ENCODE measurements at places on chromosomes 12 and 14.

DNA sequence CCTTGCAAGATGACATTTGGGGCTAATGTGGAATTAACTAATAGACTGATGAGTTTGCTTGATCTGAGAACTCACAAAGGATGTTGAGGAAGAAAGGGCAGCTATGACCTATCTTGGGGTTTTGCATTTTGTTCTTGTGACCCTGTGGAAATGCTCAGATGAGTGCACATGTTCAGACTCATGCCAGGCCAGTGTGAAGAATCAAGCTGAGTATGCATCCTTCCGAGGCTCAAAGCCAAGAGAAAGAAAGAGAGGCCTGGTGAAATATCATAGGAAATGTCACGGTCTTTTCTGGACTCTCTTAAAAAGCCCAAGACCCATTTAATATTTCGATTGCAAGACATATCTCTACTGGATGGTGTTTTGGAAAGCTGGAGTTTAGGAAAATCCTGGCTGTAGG lies 96.3 kb downstream of the CACNA1C start:
- DNase-seq, result no peak

GRCh38 chr12:123951467-123951866 lies 21.2 kb downstream of the CCDC92 start:
- no peak for DNase-seq

GRCh38 chr12:68667291-68667690 lies 19.5 kb upstream of the NUP107 start:
- peak; percentile 60 for DNase-seq

GRCh38 chr12:122117979-122118378 lies 39.4 kb downstream of the MLXIP start:
- DNase-seq, result no peak

- no peak for DNase-seq
Measured at GRCh38 chr12:13367973-13368372, 171.4 kb downstream of the EMP1 start.

DNA sequence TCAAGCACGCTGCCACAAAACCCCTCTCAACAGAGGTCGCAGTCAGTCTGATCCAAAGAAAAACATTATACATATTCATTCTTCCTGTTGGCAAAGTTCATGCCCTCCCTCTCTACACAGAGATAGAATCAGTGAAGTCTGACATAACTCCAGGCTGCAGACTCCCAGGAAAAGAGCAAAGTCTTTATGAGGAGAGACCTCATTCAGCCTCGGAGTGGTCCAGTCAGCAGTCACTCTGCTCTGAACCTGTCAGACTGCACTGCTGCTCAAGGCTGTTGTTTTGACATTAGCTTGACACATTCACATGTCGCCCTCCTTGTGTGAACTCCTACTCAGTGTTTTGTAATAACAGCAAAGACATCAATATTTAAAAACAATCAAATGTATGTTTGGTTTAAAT lies 241.2 kb upstream of the G2E3 start:
- DNase-seq, result no peak

- DNase-seq, result no peak
Measured at GRCh38 chr14:73142216-73142615, 5.9 kb downstream of the PSEN1 start.

GRCh38 chr12:116378002-116378401 lies 100.5 kb upstream of the MED13L start:
- DNase-seq, result no peak
